Lower lobe of right lung (tissue), 2 donors: ENCODE measurements at places on chromosomes 7 and 10. TPM values are rescaled to one million over a fixed set of nuclear protein-coding genes. Genes with fewer than 3 reads are reported as not detected.

The SNCG gene
- 25.0 TPM for total RNA-seq

The GNAI1 gene
- 32.1 TPM for total RNA-seq

The NOLC1 gene
- 31.0 TPM for total RNA-seq

The EVX1 gene
- not detected for total RNA-seq

The ENO4 gene
- 1.9 TPM for total RNA-seq

The MMRN2 gene
- total RNA-seq, result 53.1 TPM

The GPR146 gene
- total RNA-seq, result 44.8 TPM

The HHEX gene
- total RNA-seq, result 19.5 TPM

The GBX1 gene
- not detected for total RNA-seq

The CEP55 gene
- total RNA-seq, result 1.4 TPM

The CYP2W1 gene
- total RNA-seq, result not detected

The CHST15 gene
- total RNA-seq, result 36.5 TPM

The PLXDC2 gene
- total RNA-seq, result 143 TPM

The CRHR2 gene
- not detected for total RNA-seq

The HOXA3 gene
- total RNA-seq, result 4.6 TPM

The GIMAP2 gene
- total RNA-seq, result 46.9 TPM

The AGAP5 gene
- total RNA-seq, result 9.1 TPM

The IGF2BP3 gene
- total RNA-seq, result 2.0 TPM

The ANXA8L1 gene
- total RNA-seq, result 15.7 TPM

The ZP3 gene
- total RNA-seq, result not detected

The SPDYE11 gene
- not detected for total RNA-seq

The SCIN gene
- total RNA-seq, result 21.1 TPM

The PON2 gene
- 168 TPM for total RNA-seq

The WDFY4 gene
- total RNA-seq, result 44.4 TPM

The TRIM50 gene
- total RNA-seq, result not detected

The CCDC172 gene
- not detected for total RNA-seq

The AMPH gene
- total RNA-seq, result 1.2 TPM

The LRRD1 gene
- total RNA-seq, result not detected

The CSTF2T gene
- 16.4 TPM for total RNA-seq

The UTF1 gene
- not detected for total RNA-seq

The EN2 gene
- total RNA-seq, result not detected

The RBP3 gene
- total RNA-seq, result not detected

The CYP2C19 gene
- total RNA-seq, result not detected

The CPA2 gene
- not detected for total RNA-seq

The SEMA4G gene
- 5.1 TPM for total RNA-seq

The FLNC gene
- total RNA-seq, result 11.7 TPM

The AZGP1 gene
- total RNA-seq, result 31.8 TPM

The PITX3 gene
- not detected for total RNA-seq

The THSD7A gene
- total RNA-seq, result 7.2 TPM

The NIPSNAP2 gene
- 52.9 TPM for total RNA-seq

The GPER1 gene
- 26.0 TPM for total RNA-seq

The OR2A1 gene
- total RNA-seq, result 0.15 TPM

The GBF1 gene
- 40.3 TPM for total RNA-seq

The CYP3A7 gene
- total RNA-seq, result 0.21 TPM

The ODAD2 gene
- total RNA-seq, result 4.5 TPM

The TRA2A gene
- total RNA-seq, result 84.1 TPM

The AQP1 gene
- 826 TPM for total RNA-seq

The IDI2 gene
- not detected for total RNA-seq

The ZNF365 gene
- total RNA-seq, result 1.2 TPM

The SLC25A28 gene
- total RNA-seq, result 50.1 TPM

The C10orf105 gene
- total RNA-seq, result 0.32 TPM

The SHTN1 gene
- total RNA-seq, result 43.1 TPM

The GHRHR gene
- total RNA-seq, result not detected

The AGBL3 gene
- 6.1 TPM for total RNA-seq
